ENCODE measurements at places on chromosomes 1 and 21.

- no peak for DNase-seq
Measured at GRCh38 chr1:87834941-87835340, 506.3 kb downstream of the LMO4 start.

DNA sequence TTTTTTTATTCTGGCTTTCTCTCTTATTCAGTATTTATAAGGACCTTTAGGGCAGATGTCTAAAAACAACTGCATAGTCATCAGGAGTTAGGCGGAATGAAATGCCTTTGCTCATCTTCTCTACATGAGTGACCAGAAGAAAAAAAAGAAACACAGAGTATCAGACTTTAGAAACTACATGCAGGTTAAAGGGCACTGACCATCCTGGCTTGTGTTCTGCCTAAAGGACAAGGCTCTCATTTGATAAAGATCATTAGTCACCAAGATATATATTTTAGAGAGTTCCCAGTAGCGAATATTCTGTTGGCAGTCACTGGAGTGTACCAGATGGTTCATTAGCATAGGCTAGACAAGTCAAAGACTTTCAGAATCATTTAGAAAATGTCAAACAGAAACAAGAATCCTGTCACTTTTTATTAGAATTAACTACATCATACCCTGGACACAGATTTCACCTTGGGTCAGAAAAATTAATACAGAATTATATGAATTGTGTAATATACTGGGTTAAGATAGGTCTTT is 145.6 kb downstream of the NR5A2 start:
- no peak for DNase-seq

GRCh38 chr1:41955461-41956159 is 36.9 kb upstream of the HIVEP3 start:
- DNase-seq: no peak

DNA sequence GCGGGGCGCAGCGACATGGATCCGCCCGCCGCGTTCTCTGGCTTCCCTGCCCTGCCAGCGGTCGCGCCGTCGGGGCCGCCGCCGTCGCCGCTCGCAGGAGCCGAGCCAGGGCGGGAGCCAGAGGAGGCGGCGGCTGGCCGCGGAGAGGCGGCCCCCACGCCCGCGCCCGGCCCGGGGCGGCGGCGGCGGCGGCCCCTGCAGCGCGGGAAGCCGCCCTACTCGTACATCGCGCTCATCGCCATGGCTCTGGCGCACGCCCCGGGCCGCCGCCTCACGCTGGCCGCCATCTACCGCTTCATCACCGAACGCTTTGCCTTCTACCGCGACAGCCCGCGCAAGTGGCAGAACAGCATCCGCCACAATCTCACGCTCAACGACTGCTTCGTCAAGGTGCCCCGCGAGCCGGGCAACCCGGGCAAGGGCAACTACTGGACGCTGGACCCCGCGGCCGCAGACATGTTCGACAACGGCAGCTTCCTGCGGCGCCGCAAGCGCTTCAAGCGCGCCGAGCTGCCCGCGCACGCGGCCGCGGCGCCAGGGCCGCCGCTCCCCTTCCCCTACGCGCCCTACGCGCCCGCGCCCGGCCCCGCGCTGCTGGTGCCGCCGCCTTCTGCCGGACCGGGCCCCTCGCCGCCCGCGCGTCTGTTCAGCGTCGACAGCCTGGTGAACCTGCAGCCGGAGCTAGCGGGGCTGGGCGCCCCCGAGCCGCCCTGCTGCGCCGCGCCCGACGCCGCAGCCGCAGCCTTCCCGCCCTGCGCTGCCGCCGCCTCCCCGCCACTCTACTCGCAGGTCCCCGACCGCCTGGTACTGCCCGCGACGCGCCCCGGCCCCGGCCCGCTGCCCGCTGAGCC is 459 bp downstream of the FOXE3 start:
- DNase-seq: no peak

GRCh38 chr1:225257081-225257480 is 170.8 kb downstream of the LBR start:
- no peak for DNase-seq

DNA sequence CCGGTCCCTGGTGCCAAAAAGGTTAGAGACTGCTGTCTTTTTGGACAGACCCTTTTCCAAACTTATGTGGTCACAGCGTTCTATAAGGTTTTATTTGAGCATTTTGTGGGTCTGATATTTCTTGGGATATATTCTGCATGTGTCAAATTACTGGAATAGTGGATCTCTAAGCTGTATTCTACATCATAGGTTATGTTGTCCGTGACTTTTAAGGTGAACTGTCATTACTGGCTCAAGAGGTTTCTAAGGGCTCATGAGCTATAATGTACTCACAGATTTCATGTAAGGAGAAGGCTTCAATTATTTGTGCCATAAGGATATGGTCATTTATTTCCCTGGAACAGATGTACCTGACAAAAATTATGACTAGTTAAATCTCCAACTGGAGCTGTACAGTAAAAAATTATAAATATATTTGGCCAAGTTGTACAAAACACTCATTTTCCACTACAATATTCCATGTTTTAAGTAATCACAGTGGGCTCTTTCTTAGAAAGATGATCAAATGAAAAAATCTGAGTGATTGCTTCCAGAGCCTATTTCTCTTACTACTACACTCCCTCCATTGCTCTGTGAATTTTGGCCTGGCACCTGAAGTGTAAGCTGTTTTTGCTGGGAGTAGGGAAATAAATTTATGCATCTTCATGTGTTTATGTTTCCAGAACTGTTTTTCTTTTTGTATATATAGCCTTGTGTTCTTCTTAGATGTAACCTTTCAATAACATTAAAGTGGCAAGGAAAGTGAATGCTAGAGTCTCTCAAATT is 538.1 kb upstream of the ZRANB2 start:
- DNase-seq: no peak

DNA sequence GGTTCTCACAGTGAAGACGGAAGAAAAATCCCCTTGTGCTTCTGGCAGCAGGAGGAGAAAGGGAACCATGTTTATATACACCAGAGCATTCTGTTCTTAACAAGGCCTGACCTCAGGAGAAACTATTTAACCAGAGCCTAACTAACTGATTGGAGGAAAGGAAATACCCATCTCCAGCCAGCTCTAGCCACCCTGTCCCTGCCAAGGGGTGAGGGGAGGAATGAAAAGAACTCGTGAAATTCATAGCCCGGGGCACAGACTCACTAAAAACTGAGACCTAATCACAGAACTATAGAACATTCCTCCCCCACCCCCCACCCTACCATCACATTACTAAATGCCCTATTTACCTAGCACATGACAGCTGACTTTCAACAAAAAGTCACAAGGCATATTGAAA is 65.0 kb downstream of the KCNH1 start:
- DNase-seq: no peak

GRCh38 chr21:42107177-42107880 is 36.2 kb downstream of the UMODL1 start:
- no peak for DNase-seq

- DNase-seq: no peak
Measured at GRCh38 chr21:41095983-41096382, 72.0 kb upstream of the BACE2 start.

DNA sequence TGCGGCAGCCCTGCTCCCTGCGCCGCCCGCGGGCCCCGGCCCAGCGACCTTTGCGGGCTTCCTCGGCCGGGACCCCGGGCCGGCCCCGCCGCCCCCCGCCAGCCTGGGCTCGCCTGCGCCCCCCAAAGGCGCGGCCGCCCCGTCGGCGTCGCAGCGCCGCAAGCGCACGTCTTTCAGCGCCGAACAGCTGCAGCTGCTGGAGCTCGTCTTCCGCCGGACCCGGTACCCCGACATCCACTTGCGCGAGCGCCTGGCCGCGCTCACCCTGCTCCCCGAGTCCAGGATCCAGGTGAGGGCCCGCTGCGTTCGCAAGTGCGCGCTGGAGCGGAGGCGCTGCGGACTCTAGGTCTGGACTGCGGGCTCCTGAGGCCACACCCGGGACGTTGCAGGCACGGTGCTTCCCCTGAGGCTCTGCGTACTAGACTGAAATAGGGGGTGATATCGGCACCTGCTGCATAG is 351 bp downstream of the MIXL1 start:
- no peak for DNase-seq

DNA sequence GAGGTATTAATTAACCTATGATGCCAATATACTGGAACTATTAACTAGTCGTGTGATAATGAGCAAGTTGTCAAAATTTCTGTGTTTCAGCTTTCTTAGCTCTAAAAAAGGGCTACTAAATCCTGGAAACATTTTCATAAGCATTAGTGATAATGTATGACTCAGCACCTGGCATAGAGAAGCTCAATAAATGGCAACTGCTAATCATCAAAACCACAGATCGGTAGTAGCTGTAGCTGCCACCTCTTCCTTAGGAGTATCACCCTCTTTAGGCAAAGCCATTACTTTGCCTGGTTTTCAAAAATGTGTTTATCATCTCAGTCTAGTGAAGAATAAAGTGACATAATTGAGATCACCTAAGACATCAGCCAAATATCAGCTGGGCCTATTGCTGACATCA is 75.5 kb downstream of the TPR start:
- DNase-seq: no peak

DNA sequence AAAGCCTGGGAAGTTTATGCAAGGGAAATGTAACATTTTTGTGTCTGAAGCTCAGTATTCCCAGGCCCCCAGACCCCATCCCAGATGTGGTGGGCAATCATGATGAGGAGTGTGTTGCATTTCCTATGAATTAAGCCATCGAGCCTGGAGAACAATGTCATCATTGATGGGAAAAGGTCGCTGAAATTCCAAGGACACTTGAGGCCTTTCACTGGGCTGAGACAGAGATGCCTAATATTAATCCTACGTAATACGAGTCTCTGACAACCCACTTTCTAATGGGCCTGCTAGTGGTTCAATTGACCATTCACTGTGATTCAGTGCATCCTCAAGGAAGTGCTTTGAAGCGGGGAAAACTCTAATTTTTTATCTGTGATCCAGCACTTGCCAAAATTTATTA is 291.6 kb downstream of the PLPP3 start:
- no peak for DNase-seq

GRCh38 chr1:224749916-224750315 is 133.8 kb downstream of the CNIH3 start:
- no peak for DNase-seq

DNA sequence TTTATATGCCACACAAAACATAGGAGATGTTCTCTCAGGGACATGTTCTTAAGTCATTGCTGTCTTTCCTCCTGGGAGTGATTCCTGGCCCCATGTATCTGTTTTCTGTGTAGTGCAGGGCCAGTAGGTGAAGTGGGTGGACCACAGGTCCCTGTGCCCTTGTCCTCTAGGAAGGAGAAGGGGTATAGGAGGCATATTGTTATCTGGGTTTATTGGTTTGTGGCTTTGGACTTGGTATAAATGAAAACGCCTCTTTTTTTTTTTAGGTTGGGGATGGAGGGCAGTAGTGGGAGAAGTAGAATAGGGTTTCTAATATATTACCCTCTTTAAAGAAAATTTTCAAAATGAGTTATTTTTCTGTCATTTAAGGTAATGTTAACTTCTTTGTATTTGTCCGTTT is 29.4 kb downstream of the DYRK1A start:
- DNase-seq: no peak

GRCh38 chr1:88141499-88142074 is 542.5 kb upstream of the PKN2 start:
- DNase-seq: no peak

- no peak for DNase-seq
Measured at GRCh38 chr1:172167796-172168596, 252.5 kb upstream of the C1orf105 start.

GRCh38 chr1:70061231-70061630 is 144.1 kb downstream of the LRRC40 start:
- DNase-seq: no peak
